Esophagus mucosa (tissue), 1 donor: ENCODE measurements at places on chromosomes 2 and 18.

GRCh38 chr2:60565472-60565871, 12.0 kb upstream of the BCL11A start:
- no peak for ATAC-seq

GRCh38 chr2:176385838-176386237, 116.6 kb downstream of the MTX2 start:
- no peak for ATAC-seq

GRCh38 chr2:169015943-169016342, 15.2 kb downstream of the ABCB11 start:
- peak; percentile 62 for ATAC-seq

DNA sequence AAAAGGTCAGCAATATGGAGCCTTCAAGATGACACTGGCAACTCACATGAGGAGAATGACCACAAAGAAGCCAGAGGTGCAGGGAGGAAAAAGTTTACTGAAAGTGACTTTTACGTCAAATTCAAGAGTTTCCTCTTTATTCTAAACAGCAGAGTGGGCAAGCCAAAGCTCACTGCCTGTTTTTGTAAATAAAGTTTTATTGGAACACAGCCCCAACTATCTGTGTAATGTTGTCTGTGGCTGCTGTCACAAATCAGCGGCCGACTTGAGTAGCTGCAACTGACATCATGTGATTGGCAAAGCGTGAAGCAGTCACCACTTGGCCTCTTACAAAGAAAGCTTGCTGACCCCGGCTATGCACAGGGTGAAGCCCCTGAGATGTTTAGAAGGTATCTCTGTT, 9.2 kb upstream of the SULT1C2 start:
- ATAC-seq, result no peak

DNA sequence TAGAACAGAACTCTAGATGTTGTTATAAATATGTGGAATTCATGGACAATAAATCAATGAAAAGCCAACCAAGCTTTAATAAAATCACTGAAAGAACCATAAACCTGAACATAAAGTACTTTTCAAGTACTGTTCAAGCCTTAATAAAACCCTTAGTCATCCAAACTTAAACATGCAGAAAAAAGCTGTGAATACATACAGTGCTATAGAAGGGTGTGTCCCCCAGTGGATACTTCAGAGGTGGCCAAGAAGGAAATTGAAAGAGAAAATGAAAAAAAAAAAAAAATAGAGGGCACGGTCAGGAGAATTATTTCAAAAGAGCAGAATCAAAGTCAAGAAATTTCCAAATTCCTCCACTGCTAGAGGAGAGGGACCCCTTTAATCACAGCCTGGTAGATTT, 141.1 kb downstream of the SP100 start:
- ATAC-seq, result no peak

DNA sequence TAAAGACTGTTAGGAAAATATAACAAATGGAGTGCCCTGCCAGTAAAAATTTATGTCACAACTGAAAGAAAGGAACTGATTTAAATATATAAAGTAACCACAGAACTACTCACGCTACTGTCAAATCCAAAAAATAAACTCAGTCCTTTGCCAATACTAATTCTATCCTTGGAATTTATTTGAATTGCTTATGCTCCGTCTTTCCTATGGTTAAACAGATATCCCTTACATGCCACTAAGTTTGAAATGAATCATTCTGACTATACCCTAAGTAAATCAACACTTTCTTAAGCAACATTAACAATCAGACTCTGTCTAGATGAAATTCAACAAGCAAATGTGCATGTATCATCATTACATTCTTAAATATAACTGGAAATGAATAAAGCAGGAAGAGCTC, 9.8 kb downstream of the HNRNPLL start:
- no peak for ATAC-seq

DNA sequence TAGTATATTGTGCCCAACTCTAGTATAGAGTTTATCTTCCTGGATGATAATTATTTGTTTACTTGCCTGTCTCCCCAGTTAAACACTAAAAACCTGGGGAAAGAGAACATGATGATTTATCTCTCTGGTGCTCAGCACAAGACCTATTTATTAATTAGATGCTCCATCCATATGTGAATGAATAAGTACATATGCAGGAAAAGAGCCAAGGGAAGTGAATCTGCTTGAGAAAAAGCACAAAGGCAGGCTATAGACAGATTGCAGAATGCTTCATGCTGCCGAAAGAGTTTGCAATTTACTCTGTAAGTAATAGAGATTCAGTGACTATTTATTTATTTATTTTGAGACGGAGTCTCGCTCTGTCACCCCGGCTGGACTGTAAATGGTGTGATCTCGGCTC, 37.3 kb upstream of the MFF start:
- ATAC-seq, result no peak

- ATAC-seq, result no peak
These were observed 66.9 kb downstream of the MOGAT1 start for GRCh38 chr2:222738312-222738711.

- ATAC-seq, result no peak
These were observed 216.7 kb downstream of the SETBP1 start for GRCh38 chr18:44897411-44897810.

GRCh38 chr2:169590804-169591203, 6.7 kb downstream of the PPIG start:
- ATAC-seq, result no peak

DNA sequence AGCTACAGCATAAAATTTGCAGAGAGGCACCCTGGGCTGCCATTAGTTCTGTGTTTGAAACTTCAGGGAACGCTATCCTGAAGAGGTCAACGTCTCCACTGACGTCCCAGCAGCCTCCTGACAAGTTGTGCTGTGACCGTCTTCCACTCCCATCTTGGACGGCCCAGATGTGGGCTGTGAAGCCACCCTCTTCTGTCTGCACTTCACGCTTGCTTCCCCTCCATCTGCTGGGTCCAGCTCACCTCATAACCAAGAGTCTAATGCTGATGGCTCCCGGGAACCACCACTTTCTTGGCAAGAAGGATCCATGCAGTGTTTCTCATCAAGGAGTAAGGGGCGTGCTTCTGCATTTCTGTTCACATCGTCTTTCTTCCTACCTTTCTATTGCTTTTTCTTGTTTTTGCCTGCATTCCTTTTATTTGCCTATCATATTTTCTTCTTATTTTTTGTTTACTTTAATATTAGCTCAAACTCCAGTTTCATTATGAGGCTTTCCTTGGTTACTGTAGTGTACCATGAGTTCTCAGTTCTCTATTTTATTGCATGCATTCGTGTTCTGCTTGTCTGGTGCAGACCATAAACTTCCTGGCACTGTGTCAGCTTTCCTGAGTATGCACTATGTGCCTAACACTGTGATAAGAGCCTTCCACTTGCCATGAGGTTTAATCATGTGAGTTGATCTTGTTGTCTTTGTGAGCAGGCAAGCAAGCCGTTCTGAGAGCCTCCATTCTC, 631.8 kb upstream of the RAB6C start:
- peak; percentile 33 for ATAC-seq

DNA sequence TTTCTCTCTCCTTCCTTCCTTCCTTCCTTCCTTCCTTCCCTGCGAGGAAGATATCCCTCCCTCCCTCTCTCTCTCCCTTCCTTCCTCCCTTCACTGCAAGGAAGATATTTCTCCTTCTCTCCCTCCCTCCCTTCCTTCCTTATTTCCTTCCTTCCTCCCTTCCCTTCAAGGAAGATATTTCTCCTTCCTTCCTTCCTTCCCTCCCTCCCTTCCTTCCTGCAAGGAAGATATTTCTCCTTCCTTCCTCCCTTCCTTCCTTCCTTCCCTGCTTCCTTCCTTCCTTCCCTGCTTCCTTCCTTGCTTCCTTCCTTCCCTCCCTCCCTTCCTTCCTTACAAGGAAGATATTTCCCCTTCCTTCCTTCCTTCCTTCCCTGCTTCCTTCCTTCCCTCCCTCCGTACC, 229.5 kb downstream of the ZBTB7C start:
- no peak for ATAC-seq

DNA sequence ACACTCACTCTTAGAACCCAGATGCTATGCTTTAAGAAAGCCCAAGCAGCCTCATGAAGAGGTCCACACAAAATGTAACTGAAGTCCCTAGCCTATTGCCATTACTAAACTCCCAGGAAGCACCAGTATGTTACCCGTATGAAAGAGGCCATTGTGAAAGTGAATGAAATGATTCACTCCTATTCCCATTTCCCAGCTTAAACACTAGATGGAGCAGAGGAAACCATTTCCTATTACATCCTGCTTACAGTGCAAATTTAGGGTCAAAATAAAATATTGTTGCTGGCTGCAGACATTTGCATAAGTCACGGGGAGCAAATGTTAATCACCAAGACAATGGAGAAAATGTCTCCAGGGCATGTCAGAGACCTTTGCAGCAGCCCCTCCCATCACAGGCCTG, 989.7 kb upstream of the CRIM1 start:
- no peak for ATAC-seq

DNA sequence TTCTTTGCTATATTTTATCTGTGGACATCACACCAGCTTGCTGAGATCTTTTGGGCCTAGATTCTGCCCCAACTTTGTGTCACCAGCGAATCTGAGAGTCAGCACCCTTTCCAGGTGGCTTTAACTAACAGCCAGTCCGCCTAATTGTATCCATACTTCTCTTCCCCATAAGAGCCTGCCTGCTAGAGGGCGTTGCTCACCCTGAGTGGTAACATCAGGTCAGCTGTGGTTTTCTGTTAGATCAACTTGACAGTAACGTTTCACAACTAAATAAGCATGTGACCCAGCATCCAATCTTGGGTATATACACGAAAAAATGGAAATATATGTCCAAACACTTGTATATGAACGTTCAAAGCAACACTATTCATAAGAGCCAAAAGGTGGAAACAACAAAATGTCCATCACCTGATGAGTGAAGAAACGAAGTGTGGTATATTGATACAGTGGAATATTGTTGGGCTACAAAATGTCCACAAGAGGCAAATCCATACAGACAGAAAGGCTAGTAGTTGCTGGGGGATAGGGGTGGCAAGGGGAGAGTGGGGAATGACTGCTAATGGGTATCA, 24.9 kb downstream of the EFHD1 start:
- ATAC-seq, result no peak

GRCh38 chr18:48023334-48024008, 93.0 kb upstream of the SMAD2 start:
- peak; percentile 63 for ATAC-seq

DNA sequence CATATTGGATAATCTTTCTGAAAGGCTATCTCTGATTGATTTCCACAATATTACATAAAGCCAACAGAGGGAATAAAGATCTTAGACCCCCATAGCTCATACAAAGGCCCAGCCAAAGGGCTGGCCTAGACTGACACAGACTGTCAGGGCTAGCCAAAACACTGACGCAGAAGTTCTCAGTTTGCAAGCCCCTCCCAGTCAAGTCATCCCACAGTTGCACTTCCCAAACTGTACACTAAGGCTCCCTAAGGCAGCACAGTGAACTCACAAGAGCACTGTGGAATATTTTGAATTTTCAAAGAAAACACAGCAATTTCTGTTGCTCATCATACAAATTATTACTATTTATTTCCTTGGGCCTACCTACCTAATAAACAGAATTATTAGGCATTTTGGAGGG, 244.9 kb downstream of the SP3 start:
- peak; percentile 38 for ATAC-seq

- ATAC-seq, result no peak
These were observed 199.1 kb downstream of the PTGR3 start for GRCh38 chr18:75009878-75010277.

DNA sequence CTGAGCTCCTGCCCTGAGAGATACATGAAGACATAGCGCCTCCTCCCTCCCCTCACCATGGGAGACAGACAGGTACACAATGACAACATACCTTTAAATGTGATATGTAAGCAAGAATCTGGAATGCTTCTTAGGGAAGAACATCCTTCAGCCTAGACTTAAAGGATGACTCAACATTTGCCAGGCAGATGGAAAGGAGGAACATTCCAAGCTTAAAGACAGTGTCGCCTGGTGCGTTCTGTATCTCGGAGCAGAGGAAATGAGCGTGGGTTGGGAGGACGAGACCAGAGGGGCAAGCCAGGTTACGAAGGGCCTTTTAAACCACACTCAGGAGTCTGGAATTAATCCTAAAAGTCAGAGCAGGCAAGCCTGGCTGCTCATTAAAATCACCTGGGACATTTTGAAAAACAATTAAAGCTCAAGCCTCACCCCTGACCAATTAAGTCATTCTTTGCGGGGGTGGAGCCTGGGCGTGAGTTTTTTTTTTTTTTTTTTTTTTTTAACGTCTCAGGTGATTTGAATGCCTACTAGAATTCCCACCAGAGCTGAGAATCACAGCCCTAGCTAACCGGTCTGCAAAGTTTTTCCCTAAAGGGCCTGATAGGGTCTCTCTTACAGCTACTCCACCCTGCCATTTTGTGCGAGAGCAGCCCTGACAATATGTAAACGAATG, 131.2 kb upstream of the SEC11C start:
- peak; percentile 52 for ATAC-seq

- no peak for ATAC-seq
These were observed 51.3 kb downstream of the DDX1 start for GRCh38 chr2:15642815-15643500.

DNA sequence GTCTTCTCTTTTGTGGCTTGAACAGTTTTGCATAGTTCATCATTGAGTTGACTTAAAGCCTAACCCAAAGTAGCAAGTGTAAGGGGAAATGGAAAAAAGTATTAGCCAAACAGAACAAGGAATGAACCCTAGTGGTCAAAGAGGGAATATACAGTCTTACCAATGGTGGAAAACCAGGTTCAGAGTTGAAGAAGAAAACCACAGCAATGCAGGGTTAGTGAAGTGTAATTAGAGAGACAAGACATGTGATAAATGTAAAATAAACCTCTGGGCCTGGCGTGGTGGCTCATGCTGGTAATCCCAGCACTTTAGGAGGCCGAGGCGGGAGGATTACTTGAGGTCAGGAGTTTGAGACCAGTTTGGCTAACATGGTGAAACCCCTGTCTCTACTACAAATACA, 2.4 kb downstream of the TTN start:
- ATAC-seq, result no peak

- ATAC-seq, result no peak
These were observed 2.7 kb downstream of the GEN1 start for GRCh38 chr2:17756668-17757067.

DNA sequence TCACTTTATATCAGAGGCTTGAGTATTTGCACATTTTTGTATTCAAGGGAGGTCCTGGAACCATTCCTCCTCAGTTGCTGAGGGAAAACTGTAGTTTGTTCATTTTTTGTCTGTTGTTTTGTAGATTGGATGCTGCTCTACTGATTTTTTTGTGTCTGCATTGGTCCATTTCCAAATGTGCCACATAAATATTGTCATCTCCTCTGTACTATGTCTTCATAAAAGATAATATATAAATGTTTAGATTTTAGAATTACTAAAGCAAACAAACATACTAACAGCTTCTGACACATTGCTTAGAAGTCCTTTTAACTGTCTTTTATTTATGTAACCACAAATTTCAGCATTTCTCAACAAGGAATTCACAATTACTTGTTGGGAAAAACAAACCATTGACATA, 356.8 kb downstream of the PLCL1 start:
- no peak for ATAC-seq
